ENCODE measurements at places on chromosomes 6 and 20.
A peak's percentile ranks its signal among the peaks of the same experiment; 100 is the strongest.

GRCh38 chr6:21502682-21503081, 90.9 kb upstream of the SOX4 start:
- no peak for DNase-seq

- peak; percentile 48 for DNase-seq
Measured at GRCh38 chr6:31128093-31128676, 7.9 kb upstream of the CDSN start.

GRCh38 chr6:11497107-11497506, 40.4 kb upstream of the TMEM170B start:
- no peak for DNase-seq

- DNase-seq: peak; percentile 94
Measured at GRCh38 chr20:3679749-3680700, 1.8 kb downstream of the ADAM33 start.

DNA sequence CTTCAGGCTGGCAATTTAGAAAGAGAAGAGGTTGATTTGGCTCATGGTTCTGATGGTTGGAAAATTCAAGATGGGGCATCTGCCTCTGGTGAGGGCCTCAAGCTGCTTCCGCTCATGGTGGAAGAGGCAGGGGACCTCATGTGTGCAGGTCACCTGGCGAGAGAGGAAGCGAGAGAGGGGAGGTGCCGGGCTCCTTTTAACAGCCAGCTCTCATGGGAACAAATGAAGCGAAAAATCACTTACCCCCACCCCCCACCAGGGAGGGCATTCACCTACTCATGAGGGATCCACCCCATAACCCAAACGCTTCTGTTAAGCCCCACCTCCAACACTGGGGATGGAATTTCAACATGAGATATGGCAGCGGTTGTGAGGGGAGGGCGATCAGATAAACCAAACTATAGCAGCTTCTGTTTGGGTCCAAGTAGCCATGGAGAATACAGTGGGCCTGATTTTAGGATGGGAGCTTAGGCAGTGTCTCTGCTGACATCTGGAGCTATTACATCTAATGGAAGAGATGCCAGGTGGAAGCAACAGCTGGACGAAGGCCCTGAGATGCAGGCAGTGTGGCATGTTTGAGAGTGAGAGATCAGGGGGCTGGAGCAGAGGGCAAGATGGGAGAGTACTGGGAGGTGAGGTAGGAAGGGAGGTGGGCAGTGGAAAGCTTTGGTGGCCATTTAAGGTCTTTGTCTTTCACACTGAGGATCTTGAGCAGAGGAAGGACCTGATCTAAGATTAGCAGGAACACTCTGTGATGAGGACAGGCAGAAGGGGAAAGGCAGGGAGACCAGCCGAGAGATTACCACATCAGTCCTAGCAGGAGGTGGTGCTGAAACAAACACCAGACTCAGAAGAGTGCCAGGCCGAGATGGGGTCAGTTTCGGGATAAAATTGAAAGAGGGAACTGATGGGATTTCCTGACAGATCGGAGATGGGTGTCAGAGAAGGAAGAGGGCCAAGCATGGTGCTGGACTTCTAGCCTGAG, 161.8 kb downstream of the NFATC2 start:
- DNase-seq: no peak

DNA sequence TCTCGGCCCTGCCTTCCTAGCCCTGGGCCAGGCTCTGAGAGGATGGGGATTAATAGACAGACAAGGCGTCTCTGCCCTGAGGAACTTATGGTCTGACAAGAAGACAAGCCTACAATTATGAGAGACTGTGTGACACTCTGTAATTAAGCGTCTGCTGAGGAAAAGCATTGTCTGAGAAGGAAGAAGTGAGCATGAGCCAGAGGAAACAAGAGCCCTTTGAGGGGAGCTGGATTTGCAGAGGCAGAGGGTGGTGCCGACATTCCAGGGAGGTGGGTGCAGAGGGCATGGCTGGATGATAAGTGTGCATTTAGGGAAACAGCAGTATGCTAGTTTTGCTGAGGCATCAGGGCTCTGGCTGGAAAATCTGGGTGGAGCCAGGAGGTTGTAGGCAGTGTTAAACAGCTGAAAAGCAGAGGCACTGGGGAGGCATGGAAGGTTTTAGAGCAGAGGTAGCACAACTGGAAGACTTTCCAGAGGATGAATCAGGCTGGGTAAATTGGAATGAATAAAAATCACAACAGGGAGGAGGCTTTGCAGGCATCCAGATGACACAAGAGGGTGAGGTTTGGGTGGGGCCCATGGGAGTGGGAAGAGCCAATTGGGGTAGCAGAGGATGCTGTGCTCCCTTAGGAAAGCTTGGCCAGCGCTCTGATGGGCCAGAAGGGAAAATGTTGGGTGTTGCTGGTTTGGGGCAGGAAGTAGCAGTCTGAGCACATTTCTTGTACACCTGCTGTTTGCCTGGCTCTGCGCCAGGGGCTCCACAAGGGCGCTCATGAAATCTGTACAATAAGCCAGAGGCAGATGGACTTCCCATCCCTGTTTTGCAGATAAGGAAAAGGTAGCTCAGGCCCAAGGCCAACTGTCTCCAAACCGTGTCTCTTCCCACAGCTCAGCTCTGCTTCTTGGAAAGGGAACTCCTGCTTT, 74.0 kb upstream of the MYL9 start:
- DNase-seq: peak; percentile 55

DNA sequence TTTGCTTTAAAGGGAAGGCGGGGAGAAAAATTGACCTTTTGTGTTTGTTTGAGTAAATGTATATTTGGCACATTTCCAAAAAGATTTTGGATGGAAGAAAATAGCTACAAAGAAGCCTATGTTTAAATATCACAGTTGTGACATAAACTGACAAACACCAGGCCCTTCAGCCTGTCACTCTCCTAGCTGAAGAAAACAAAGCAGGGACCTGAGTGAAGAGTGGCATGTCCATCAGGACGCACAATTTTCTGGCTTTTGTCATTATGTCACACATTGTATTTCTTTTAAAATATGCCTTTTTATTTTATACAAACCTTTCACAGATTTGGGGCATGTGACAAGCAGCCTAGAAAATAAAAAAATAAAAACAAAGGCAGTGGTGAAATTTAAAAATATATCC, 241.2 kb downstream of the OGFRL1 start:
- DNase-seq: no peak

GRCh38 chr20:44829688-44830087, 19.3 kb upstream of the RIMS4 start:
- no peak for DNase-seq

GRCh38 chr6:111427341-111428116, 55.5 kb downstream of the REV3L start:
- DNase-seq: peak; percentile 83

DNA sequence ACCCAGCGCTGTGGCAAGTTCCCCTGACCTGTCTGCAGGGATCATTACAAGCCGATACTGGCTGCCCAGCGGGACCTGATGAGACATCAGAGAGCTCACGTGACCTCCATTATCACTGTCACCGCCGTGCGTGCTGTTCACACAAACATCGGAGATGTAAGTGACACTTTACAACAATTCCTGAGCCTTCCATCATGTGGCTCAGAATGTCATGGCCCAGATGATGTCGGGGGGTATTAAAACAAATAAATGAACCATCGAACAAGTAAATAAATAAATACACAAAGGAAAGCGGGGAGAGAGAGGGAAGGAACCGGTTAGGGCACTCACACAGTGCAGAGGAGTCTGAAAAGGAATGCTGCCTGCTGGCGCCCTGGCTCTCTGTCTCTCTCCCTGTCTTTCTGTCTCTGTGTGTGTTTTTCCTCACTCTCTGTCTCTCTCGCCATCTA, 195.1 kb downstream of the BMP7 start:
- DNase-seq: no peak

GRCh38 chr6:41531591-41532582, 14.3 kb upstream of the FOXP4 start:
- peak; percentile 61 for DNase-seq

GRCh38 chr6:75368151-75368779, 83.7 kb upstream of the TMEM30A start:
- DNase-seq: peak; percentile 13

DNA sequence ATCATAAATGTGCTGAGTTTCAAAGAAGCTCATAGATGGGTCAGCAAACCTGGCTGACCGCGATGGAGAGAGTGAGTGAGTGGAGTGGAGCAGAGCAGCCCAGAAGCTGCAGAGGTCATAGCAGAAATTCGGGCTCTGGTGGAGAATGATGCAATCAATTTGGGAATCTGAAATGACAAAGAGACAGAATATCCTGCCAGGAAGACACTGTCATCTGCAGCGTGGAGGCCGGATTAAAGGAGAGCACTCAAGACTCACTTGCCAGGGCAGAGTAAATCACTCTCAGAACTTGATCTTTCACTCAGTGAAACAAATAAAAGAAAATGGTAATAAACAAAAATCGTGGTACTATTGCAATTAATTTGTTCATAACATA, 109.6 kb upstream of the RREB1 start:
- DNase-seq: peak; percentile 20

DNA sequence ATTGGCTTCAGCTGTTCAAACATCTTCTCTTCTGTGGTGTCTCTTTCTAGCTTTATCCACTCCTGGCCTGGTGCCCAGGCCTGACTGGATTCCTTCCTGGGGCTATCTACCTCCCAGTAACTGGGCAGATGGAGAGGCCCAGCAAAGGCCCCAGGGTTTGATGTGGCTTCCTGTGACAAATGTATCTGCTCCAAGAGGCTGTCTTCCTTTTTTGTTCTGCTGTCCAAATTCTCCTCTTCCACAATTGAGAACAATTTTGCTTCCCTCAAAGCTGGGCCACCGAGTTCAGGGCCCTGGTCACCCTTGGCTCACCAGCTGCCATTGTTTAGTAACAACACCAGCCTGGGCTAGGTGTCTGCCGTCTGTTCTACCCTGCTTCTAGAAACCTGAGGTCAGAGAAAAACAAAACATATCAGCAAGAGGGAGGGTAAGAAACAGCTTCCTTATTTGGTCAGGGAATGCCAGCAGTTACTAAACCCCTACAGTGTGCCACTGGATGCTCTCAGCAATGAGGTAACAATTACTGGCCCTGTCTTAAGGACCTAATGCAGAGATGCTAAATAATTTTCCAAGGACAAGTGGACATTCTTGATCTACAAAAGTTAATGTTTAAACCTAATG, 3.9 kb downstream of the ZFP57 start:
- DNase-seq: peak; percentile 52

GRCh38 chr6:10531942-10532341, 10.8 kb downstream of the GCNT2 start:
- no peak for DNase-seq
